ENCODE measurements at places on chromosomes 2 and 18.

DNA sequence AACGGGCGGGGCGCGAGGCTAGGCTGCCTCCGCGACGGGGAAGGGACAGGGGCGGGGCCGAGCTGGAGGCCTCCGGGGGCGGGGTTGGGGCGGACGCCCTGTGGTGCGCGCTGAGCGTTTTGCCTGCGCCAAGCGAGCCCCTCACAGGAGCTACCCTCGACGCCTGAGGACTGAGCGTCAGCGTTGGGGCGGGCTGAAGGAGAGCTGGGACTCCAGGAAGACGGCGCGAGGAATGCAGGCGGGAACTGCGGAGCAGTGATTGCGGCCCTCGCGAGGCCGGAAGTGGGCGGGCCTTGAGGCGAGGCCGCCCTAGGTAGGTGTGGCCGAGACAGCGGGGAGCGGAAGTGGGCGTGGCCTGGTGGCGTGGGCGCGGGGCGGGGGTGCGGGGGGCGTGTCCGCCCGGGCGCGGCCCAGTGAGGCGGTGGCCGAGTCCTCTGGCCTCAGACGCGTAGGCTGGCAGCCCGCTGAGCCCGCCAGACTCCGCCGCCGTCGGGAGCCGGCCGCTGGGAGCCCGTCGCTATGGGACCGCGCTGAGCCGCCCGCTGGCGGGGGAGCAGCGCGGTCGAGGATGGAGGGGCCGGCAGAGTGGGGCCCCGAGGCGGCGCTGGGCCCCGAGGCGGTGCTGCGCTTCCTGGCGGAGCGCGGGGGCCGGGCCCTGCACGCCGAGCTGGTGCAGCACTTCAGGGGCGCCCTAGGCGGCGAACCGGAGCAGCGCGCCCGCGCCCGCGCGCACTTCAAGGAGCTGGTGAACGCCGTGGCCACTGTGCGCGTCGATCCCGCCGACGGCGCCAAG is at the start of the genes SEPTIN10 and SOWAHC:
Gene SEPTIN10 (minus strand): TSS at position 45 of the 793 bp plus-strand sequence. CDS start 139 bp downstream, outside the sequence.
Gene SOWAHC (plus strand): TSS at position 443 of the 793 bp plus-strand sequence. CDS start 126 bp downstream, at position 569.
- peak; percentile 51 for DNase-seq

DNA sequence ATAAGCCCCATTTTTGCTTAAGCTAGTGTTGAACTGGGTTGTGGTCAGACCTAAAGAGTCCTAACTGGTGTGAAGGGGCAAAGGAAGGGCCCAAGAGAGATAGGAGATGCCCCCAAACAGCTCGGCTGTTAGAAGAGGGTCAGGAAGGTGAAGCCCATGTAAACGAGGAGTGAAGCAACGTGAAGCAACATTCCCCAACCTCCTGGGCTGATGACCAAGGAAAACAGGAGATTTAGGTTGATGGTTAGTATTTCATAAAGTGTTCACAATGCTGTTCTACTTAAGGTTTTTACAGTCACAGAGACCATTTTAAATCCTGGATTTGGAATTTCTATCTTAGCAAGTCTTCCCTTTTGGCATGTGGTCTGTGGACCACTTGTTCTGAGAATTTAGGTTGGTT is 144.0 kb upstream of the SERPINE2 start:
- DNase-seq: no peak

- no peak for DNase-seq
Observed at GRCh38 chr2:133768256-133768655, 200.0 kb upstream of the NCKAP5 start.

DNA sequence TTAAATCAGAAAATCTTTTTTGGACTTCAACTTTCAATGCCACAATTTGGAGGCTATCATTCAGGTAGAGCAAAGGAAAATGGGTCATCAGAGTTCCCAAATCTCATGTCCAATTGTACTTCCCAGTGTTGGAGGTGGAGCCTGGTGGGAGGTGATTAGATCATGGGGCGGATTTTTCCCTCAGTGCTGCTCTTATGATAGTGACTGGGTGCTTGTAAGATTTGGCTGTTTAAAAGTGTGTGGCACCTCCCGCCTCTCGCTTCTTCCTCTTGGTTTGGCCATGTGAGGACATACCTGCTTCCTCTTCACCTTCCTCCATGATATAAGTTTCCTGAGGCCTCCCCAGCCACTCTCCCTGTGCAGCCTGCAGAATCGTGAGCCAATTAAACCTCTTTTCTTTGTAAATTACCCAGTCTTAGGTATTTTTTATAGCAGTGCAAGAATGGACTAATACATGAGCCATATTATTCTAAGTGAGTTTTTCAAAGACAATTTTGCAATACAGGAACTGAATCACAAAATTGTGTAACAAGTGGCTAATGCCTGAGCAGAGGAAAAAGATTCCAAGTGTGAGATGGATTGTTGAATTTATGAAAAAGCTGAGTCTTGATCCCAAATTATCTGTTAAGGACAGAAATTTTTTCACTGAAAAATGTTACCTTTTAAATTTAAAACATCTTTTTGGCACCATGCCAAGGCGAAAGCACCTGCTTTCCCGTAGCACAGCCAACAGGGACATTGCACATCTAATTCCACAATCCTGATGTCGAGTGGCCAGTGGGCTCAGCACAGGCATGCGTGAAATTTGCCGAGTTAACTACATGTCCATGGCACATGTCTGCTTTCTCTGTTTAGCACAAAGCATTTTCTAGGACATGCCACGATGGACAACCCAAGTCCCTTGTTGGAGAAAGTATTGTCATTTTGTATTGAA is 150.9 kb downstream of the COL6A3 start:
- DNase-seq: no peak

DNA sequence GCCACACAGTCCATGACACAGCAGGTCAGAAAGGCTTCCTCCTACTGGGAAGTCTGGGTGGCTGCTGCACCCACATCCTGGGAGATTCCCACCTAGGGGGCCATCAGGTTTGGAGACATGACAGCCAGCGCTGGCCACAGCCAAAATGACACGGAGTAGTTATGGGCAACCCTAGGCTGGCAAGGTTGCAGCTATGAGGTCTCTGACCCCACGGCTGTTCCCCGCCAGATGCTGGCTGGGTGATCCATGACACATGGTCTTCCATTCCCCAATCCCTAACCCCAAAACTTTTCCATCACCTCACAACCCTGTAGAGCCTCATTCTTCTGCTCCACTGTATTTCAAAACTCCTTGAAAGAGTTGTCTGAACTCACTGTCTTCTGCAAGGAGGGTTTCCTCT is 42.7 kb upstream of the EPAS1 start:
- no peak for DNase-seq

DNA sequence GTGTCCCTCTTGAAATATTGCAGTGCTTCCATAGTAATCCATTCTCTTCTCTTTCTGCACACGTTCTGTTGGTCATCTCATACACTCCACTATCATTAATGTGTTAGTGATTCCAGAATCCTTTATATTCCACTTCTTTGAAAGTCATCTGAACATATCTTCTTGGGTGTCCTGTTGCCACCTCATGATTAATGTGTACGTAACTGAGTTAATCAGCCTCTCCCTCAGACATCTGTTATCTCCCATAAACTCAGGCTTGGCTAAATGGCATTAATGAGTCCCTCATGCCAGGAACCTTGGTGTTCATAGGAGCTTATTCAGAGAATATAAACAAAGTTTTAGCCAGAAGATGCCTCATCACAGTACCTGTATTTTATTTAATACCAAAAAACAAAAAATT is 126.4 kb downstream of the NCOA1 start:
- no peak for DNase-seq

- DNase-seq: no peak
Observed at GRCh38 chr2:142299021-142299420, 168.2 kb upstream of the LRP1B start.

DNA sequence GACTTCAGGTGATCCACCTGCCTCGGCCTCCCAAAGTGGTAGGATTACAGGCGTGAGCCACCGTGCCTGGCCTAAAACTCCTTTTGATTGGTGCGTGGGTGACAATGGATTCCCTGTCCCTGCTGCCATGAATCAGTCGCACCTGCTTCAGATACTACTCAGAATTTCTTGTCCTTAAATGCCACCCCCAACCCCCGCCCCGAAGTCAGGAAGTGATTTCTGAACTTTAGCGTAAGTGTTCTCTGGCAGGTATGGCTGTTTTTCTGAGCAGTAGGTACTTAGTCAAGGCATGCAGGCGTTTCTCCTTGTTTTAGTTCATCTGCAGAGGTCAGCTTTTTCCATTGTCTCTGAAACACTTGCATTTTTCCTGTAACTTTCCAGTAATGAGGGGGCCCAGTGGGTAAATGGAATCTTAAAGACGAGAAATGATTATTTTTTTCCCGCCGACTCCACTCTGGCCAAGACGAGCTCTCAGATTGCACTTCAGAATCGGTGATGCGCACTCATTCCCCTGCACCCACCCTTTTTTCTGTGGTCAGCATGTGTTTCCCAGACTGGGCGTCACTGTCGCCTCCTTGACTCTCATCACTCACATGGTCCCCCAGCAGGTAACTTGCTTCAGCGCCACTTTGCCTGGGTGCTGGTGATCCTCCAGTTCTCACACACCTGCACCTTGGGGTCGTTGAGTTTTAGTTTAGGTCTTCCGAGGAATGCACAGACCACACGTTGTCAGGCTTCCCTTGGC is 179.7 kb downstream of the GBX2 start:
- no peak for DNase-seq

All from activated CD4-positive, CD25-positive, alpha-beta regulatory T cell (primary cell).